Renal cortical epithelial cell (primary cell): ENCODE measurements at places on chromosomes 5 and 9. TPM values are rescaled to one million over a fixed set of nuclear protein-coding genes. Genes with fewer than 3 reads are reported as not detected.
A peak's percentile ranks its signal among the peaks of the same experiment; 100 is the strongest.

The PDCD1LG2 gene
- 1.9 and 6.1 TPM in 2 replicates for total RNA-seq

The IFNK gene
- not detected in 2 replicates for total RNA-seq

The RNF183 gene
- total RNA-seq: 0.80 and 1.2 TPM in 2 replicates

The ENTPD8 gene
- 0.05 and 0.17 TPM in 2 replicates for total RNA-seq

The PCDHGA6 gene
- 0.69 and 2.1 TPM in 2 replicates for total RNA-seq

The CDC20B gene
- 0.52 TPM in 1 of 2 replicates, not detected in the other for total RNA-seq

The HAVCR2 gene
- 2.0 and 8.2 TPM in 2 replicates for total RNA-seq

The UGCG gene
- total RNA-seq: 503 and 699 TPM in 2 replicates

The OCLN gene
- 63.4 and 66.1 TPM in 2 replicates for total RNA-seq

DNA sequence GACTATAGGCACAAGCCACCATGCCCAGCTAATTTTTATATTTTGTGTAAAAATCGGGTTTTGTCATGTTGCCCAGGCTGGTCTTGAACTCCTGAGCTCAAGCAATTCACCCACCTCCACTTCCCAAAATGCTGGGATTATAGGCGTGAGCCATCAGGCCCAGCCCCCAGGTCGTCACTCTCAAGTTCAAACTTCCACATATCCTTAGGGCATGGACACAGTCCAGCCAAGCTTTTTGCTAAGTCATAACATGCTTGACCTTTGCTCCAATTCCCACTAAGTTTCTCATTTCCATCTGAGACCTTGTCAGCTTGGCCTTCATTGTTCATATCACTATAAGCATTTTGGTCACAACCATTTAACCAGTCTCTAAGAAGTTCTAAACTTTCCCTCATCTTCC lies 43.9 kb upstream of the ARAP3 start:
- peak; percentile 74 for DNase-seq

GRCh38 chr5:175853573-175854230 lies 17.7 kb upstream of the CPLX2 start:
- no peak for DNase-seq

- DNase-seq: no peak
Measured at GRCh38 chr5:163889369-163889768, 383.9 kb downstream of the MAT2B start.

- DNase-seq: no peak
Measured at GRCh38 chr5:124383693-124384092, 362.7 kb downstream of the ZNF608 start.

DNA sequence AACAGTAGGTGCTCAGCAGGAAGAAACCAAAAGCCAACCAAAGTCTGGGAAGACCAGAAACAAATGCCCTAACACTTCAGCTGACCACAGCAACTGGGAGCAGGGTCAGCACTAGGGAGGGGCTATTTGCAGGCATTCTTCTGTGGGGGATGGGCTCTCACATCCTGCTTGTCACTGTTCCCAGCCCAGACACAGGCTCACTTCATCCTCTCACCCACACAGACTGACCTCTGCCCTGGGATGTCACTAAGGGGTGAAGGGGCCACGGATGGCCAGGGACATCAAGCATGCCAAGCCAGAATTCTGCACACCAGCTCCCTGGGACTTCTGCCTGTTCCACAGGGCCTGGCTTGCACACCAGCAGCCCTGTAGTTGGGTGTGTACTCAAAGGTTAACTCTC lies 28.7 kb downstream of the GFRA3 start:
- no peak for DNase-seq

DNA sequence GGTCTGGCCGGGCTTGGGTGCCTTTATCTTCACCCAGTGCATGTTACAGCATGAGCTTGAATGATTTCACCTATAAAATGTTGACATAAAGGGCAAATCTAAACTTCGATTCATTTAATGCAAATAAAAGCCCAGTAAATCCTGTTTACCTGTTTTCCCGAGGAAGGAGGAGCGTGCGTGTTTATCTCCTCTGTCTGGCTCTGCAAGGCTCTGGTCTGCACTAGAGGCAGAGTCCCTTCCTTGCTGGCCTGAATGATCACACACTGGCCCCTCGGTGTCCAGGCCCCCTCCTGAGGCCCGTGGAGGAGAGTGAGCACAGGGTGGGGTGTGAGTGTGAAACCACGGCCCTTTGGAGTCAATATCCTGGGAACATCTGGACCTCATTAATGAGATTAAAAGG lies 125.1 kb upstream of the LHFPL2 start:
- DNase-seq: no peak

GRCh38 chr5:35012796-35013195 lies 35.0 kb downstream of the AGXT2 start:
- peak; percentile 83 for DNase-seq

DNA sequence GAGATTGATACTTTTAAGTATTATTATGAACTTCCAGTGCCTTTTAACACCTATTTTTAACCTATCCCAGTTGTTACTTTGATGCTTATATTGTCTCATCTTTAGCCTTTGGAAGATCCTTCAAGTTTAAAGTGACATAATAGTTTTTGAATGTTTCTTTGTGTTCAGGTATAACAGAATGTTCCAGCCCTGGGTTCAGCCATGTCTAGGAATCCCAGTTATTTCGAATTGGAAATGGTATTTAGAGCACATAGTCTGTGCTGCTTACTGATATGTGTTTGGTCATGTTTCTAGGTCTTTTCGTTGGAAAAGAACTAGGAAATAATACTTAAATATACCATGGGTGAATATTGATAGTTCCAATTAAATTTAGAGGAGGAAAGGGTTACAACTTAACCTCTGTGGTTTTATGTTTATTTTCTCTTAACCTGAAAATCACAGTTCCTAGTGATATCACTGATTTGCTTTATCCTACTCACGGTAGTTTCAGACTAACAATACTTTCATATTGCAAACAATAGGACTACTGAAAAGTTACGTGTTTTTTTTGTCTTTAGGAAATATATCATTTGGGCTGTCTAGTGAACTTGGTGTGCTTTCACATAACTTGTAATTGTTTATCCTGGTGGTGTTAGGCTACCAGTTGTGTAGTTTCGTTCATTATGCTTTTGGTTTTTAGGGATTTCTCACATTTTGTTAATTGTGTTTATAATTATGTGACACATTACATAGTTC lies 37.8 kb downstream of the UHRF2 start:
- peak; percentile 40 for DNase-seq

GRCh38 chr5:172751761-172752510 lies 19.1 kb downstream of the DUSP1 start:
- no peak for DNase-seq

GRCh38 chr5:73663860-73664240 lies 37.9 kb downstream of the ARHGEF28 start:
- peak; percentile 93 for DNase-seq

DNA sequence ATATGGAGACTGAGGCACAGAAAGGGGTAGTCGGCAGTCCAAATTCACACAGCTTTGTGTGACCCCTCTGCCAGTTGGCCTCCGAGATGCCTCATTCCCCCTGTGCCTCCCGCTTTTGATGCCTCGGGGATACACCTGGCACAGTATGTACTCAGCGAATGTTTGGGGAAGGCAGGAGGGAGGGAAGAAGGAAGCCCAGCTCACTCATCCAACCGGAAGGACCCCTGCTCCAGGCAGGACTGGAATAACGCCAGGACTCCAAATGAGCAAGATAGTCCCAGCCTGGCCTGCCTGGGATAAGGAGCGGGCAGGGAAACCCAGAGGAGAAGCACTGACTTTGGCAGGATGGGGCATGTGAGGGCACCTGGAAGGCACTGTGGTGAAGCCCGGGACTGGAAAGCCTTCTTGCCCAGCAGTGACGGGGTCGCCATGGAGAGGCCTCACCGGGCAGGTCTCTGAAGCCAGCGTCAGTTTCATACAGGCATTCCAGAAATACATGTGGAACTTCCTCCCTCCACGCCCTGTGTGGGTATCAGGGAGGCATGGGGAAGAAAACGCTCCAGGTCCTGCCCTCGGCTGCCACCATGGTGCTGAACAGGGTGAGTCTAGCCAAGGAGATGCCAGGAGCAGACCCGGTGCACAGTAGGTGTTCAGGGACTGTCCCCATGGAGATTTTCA lies 20.3 kb downstream of the LMX1B start:
- no peak for DNase-seq

DNA sequence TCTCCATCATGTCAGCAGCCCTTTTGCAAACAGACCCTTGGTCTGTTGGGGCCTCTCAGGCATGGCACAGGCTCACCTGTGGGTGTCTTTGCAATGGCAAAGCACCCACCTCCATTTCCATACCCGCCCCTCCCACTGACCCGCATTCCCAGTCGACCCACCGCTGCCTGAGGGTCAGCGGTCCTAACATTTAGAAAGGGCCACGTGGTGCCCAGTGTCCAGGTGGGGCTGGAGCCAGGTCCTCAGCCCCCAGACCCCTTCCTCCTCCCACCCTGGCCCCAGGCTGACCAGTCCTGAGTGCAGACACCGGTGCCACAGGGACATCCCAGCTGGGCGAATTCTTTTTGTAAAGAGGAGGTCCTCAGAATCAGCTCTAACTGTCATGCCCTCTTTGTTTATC lies 43.3 kb upstream of the CEP72 start:
- no peak for DNase-seq

DNA sequence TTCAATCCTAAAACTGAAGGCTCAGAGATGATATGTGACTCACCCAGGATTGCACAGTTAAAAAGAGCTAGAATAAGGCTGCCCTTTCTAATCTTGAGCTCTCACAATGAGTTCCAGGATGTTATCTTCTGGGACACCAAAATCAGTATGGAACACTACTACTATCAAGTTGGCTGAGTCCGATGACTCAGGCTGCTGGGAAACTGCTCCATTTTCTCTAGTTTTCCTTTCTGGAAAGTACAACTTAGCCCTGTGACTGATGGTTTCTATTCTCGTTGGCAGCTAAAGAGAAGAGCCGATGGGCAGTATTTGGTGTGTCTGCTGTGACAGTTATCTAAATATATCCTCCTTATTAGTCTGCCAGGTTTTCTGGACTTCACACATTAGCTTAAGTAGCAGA lies 37.9 kb upstream of the DPYSL3 start:
- no peak for DNase-seq

GRCh38 chr9:130058887-130059286 lies 5.2 kb downstream of the GPR107 start:
- DNase-seq: no peak

GRCh38 chr9:93904649-93905472 lies 50.3 kb downstream of the BARX1 start:
- no peak for DNase-seq

DNA sequence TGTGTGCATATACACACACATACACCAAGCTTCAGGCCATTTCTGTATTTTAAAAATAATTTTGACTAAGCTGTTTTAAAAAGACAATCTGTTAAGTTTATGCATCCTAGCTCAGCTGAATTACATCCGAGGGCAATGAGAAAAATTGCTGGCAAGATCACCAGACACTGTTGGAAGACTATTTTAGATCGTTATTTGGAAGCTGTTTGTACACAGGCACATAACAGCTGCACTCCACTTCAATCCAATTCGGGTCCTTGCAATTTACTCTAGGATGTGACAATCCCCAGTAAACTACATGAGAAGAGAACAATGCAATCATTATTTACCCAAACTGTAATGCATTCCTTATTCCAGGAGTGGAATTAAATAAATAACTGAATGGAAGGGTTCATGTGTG lies 79.3 kb upstream of the RASA1 start:
- no peak for DNase-seq

DNA sequence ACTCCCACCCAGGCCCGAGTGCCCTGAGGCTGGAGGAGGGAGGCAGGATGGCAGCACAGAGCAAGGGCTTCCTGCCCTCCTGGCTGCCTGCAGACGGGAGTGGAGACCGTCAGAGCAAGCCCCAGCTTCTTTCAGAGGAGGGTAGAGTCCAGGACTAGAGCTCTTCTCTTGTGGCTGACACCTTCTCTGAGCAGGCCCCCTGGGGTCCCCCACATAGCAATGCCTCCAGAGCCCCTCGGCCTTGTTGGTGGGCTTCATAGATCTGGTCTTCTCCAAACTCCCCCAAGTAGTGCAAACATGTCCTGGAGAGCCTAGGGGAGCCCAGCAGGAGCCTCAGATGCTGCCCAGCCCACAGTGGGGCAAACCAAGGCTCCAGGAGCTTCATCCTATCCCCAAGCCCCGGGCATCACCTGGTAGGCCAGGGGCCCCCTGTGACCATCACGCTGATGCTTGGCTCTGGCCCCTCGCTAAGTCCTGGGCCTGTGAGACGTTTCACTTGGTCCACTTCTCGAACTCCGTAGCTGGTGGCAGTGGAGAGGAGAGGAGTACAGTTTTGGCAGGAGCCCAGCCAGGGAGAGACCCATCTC lies 2.0 kb downstream of the MZB1 start:
- DNase-seq: no peak

DNA sequence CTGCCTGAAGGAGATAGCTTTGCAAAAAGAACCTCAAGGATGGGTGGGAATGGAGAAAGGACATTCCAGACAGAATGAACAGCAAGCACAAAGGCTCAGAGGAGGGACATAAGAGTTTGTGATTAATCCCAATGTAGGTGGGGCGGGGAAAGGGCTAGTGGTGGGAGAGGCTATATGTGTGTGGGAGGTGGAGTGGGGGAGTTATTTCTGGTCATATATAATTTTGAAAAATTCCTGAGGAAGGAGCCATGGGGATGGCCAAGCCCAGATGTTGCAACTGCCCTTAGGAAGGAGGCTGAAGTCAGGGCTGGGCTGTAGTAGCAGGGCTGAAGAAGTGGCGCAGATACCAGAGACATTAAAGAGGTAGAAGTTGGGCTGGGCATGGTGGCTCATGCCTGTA lies 13.4 kb upstream of the CCL27 start:
- no peak for DNase-seq

- DNase-seq: no peak
Measured at GRCh38 chr5:116371431-116371830, 203.2 kb downstream of the SEMA6A start.

DNA sequence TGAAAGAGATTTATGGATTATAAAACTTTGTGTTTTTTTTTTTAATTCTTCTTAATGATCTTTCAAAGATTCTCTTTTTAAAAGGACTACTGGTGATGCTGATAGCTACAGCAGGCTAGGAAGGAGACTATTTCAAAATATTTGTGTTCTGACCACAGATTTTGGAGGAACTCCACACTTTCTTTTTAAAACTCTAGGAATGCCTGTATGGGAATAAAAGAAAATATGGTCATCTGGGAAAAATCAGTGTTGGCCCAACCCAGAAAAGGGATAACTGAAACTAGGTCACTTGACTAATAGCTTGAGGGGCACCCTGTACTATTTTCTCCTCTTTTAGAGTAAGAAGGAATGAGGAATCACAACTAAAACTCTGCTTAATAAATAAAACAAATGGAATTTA lies 97.6 kb upstream of the ADAMTS19 start:
- DNase-seq: no peak

DNA sequence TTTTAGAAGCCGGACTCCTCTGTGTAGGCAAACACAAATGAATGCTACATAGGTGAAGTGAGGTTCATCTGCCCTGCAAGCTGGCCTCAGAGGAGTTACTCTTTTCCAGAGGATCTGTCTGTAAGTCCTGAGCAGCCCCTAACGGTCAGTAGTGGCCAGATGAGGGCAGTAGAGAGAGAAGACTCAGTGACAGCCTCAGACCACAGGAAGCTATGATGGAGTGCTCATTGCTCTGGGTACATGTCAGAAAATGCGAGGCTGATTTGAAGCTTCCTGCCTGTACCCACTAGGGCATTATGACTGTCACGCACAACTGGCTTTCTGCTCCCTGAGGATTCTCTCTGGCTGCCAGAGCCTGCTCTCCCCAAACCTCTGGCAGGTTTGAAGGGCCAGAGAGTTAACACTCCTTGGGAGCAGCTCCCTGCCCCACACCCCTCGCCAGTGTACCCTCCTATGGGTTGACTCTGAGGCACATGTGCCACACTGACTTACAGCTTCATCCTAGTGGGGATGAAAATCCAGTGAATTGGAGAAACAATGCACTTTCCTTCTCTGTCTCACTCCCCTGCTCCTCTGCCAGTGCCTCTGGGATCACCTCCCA lies 141.5 kb downstream of the GABRG2 start:
- peak; percentile 53 for DNase-seq

GRCh38 chr5:151020304-151021110 lies at the start of gene GPX3:
Gene GPX3 (plus strand): TSS chr5:151020591. CDS start chr5:151020655, 64 bp downstream.
- DNase-seq: peak; percentile 74
